ENCODE measurements at places on chromosomes 7 and 10.
A peak's percentile ranks its signal among the peaks of the same experiment; 100 is the strongest.

GRCh38 chr7:130733931-130734814 is at the start of gene KLF14:
KLF14 (minus strand) TSS chr7:130734207; CDS start chr7:130734033, 174 bp downstream.
- peak; percentile 26 for DNase-seq

GRCh38 chr7:121037957-121038716 is 49.6 kb downstream of the CPED1 start:
- DNase-seq = no peak

DNA sequence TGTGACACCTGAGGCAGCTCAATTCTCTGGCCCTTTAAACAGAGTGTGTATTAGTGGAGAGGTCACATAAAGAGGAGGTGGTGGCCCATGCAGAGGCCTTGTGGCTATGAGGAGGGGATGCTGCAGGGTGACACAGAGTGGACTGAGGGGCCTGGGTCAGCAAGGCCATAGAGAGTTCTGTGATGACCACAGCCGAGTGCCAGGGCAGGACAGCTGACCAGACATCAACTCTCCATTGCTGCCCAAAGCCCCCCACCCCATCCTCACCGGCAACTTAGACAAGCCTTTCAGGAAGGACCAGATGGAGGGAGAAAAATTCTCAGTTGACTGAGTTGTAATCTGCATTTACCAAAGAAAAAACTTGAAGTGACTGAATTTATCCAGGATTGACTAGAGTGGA is 378.1 kb downstream of the RPS24 start:
- DNase-seq = no peak

DNA sequence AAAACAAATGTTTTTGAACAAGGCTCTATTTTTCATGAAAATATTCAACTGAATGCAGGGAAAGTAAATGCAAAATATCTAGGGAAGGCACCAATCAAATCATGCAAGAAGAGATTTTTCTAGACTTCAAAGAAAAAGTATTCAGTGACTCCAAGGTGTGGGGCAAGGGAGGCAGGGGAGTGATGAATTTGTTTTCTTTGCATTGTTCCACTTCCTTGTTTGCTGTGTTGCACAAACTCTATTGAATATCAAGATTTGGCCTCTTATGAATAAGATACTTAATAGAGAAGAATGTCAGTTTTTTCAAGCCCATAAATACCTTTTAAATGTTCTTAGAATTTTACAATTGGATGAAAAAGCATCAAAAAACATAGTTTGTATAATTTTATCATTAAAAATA is 26.4 kb downstream of the STEAP1 start:
- no peak for DNase-seq

DNA sequence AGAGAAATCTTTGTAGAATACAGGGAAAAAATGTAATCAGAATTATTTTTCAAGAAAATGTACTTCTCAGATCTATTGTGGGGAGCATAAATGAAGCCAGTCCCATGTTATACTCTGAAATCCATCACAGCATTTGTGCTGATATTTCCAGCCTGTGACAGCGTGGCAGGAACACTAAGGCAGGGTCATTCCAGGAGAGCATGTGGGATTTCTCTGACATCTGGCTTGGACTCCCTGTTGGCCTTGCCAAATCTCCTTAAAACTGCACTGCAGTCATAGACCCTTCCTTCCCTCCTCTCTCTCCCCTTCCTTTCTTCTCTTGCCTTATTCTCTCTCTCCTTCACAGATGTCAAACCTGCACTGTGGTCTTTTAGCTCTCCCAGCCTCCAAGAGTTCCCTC is 6.5 kb upstream of the TSPAN13 start:
- no peak for DNase-seq

- no peak for DNase-seq
Observed at GRCh38 chr10:129108994-129109393, 358.0 kb upstream of the MGMT start.

DNA sequence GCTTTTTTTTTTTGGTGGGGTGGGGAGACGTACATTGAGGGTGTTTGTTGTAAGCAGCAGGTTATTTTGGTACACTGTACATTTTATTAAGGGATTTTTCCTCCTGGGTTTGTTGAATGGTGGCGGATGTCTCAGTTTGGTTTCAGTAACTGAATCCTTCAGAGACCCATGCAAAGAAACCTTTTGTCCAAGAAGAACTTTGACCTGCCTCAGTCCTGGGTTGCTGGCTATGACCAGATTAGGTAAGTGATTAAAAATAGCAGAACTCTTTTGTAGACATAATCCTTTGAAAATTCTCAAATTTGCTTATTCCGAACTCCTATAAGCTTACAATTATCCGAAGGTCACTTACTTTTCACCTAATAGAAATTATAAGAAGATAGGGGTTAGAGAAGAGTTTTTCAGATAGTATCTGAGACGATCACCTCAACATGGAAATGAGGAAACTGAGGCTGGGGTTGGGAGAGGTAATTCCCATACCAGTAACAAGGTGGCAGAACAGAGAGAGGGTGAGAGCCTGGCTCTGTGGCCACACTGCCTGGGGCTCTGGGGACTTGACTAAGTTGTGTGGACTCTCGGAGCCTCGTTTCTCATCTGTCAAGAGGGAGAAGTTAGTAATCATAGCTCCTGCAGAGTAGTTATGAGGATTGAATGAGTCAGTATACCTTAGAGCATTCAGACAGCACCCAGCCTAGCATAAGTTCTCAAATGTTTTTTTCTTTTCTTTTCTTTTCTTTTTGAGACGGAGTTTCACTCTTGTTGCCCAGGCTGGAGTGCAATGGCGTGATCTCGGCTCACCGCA is 87.4 kb downstream of the CCNY start:
- DNase-seq = no peak

- DNase-seq = no peak
Observed at GRCh38 chr7:132915647-132916046, 166.2 kb downstream of the CHCHD3 start.

- no peak for DNase-seq
Observed at GRCh38 chr10:78905957-78906308, 162.8 kb upstream of the ZMIZ1 start.

DNA sequence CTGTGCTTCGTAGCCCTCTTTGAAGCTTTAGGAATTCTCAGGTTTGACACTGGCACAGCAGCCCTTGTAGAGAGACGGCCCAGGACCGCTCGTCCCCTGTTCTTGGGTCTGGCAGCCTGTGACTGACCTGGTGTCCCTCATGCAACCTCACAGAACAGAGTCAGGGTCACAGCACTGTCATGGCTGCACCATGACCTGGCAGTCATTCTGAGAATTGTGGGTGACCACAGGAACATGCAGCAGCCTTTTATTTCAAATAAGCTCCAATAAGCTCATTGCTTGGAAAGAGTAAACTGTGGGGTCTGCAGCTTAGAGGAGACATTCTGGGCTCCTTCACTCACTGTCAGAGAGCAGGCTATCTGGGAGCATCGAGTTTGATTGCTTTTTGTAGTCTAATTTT is 42.5 kb downstream of the MYO1G start:
- DNase-seq = no peak

GRCh38 chr7:74455291-74455804 is 1.6 kb downstream of the GTF2IRD1 start:
- DNase-seq = no peak

GRCh38 chr10:103688491-103688890 is 166.9 kb downstream of the SH3PXD2A start:
- no peak for DNase-seq

GRCh38 chr10:71266147-71266917 is 52.7 kb upstream of the SLC29A3 start:
- DNase-seq = no peak

- no peak for DNase-seq
Observed at GRCh38 chr10:18737841-18738240, 78.6 kb downstream of the ARL5B start.

All from stimulated activated CD4-positive, alpha-beta T cell treated with anti-CD3 and anti-CD28 coated beads, Interleukin-1b, Interleukin-23, amount 100 ng/mL, for 4 hours (primary cell).